ENCODE measurements at places on chromosomes 5 and 9. TPM values are rescaled to one million over a fixed set of nuclear protein-coding genes. Genes with fewer than 3 reads are reported as not detected.

The TAF1L gene
- not detected for total RNA-seq

The PCDHA9 gene
- total RNA-seq: 0.36 TPM

- DNase-seq: no peak
Observed at GRCh38 chr9:20290257-20290656, 332.0 kb downstream of the MLLT3 start.

- no peak for DNase-seq
Observed at GRCh38 chr5:76402886-76403765, at the start of gene IQGAP2. Gene IQGAP2, plus strand, starts transcription at chr5:76403285. Its CDS starts 261 bp downstream, at chr5:76403546.

Measured in H1 (cell line).